ENCODE measurements at places on chromosomes 4 and X.

GRCh38 chr4:168335621-168336020 lies 17.1 kb upstream of the DDX60 start:
- no peak for DNase-seq

DNA sequence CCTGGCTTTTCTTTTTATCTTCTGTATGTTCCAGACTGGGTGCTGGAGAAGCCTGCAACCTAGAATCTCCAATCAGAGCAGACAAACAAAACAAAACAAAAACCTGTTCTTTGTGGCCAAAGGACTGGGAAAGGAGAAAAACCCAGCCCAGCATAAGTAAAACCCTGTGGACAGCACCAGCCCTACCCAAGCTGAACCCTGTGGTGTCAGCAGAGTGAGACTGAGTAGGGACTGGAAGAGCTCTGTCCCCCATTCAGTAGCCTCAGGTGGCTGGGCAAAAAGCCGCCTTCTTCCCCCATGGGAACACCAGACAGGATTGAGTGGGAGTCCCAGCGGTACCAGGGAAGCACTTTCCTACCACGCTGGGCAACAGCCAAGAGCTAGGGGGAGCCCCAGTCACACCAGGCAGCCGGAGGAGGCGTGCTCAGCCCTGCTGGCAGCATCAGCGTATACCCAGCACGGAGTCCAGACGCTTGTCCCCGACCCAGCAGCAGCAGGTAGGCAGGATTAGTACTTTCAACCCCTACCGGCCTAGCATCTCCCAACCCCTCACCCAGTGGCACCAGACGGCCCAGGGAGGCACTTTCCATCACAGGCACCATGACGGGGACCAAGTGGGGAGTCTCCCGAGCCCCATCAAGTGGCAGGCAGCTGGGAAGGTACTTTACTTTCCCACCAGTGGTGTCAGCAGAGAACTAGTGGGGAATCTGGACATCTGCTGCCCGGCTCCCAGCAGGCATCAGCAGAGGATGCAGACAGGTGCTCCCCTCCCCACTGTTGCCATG lies 8.6 kb upstream of the JADE3 start:
- DNase-seq, result peak; percentile 35

GRCh38 chr4:88247148-88247547 lies 37.2 kb downstream of the PPM1K start:
- no peak for DNase-seq

DNA sequence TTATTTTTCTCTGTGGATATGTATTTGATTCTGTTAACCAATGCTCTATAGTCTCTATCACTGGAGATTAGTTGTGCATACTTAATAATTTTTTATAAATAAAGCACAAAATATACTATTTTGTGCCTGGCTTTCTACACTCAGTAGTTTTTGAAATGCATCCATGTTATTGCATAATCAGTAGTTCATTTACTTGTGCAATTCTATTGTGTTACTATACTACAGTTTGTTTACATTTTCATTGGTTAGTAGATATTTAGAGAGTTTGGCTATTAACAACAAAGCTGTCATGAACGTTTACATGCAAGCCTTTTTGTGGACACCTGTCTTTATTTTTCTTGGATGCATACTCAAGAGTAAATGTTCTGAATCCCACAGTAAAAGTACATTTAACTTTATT lies 265.0 kb upstream of the FAT4 start:
- no peak for DNase-seq

DNA sequence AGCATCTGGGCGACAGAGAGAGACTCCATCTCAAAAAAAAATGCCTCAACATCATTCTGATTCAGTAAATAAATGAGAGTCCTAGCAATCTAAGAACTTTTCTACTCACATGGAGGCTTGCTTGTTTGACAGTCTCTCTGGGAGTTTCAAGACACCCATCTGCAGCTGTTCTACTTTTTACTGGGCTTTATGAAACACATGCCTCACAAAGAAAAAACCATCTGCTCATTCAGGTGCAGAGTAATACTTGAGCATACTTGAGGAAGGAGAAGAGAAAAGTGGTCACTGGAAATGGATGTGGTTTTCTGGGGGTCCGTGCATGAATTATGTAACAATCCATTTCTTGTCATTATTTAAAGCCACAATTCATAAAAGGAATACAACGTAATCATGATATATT lies 87.1 kb upstream of the DDX53 start:
- no peak for DNase-seq
